ENCODE measurements at places on chromosomes 4 and X.

DNA sequence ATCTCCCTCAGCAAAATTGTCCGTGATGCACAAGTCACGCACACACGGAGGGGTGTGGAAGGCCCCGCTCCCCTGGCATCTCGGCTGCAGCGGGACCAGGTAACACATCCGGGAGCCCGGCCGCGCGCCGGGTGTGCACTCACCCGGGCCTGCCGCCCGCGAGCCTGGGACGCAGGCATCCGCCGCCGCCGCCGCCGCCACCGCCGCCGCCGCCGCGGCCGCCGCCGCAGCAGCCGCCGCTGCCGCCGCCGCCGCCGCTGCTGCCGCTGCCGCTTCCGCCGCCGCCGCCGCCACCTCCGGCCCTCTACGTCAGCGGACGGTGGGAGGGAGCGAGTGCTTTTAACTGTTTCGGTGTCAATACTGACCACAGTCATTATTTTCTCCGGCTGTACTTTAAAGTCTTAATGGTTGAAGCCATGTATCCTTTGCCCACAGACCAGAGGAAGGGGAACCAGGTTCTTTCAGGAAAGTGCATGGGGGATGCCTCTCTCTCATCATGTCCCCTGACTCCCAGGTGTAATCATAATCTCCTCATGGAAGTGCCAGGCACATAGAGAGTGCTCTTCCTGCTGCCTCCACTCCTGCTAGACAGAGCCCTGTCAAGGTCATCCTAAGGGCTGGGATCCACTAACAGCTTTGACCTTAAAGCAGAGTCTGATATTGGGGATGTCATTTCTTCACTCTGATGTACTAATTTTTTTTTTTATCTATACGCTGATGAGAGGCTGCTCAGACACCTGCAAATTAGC is 38.0 kb downstream of the MAGEE2 start:
- DNase-seq: peak; percentile 28

DNA sequence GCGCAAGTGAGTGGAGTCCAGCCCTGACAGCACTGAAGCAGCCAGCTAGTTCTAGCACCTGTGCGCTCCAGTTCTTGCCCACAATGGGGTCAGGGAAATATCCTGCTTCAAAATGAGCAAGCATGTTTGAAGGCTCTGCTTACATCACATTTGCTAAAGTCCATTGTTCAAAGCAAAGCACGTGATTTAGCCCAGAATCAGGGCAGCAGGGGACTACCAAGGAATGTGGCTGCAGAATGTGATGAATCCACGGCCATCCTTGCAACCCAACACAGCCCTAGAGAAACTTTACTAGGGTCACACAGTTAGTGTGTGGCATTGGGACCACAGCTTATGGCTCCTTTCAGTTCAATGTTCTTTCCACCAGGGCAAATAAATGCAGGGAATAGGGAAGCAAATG is 47.3 kb upstream of the SMIM31 start:
- DNase-seq: no peak

GRCh38 chrX:16082470-16083085 is 40.8 kb upstream of the GRPR start:
- no peak for DNase-seq

GRCh38 chrX:19811807-19812604 is 75.4 kb downstream of the SH3KBP1 start:
- DNase-seq: no peak

- no peak for DNase-seq
Measured at GRCh38 chr4:54668014-54668611, 10.4 kb downstream of the KIT start.

DNA sequence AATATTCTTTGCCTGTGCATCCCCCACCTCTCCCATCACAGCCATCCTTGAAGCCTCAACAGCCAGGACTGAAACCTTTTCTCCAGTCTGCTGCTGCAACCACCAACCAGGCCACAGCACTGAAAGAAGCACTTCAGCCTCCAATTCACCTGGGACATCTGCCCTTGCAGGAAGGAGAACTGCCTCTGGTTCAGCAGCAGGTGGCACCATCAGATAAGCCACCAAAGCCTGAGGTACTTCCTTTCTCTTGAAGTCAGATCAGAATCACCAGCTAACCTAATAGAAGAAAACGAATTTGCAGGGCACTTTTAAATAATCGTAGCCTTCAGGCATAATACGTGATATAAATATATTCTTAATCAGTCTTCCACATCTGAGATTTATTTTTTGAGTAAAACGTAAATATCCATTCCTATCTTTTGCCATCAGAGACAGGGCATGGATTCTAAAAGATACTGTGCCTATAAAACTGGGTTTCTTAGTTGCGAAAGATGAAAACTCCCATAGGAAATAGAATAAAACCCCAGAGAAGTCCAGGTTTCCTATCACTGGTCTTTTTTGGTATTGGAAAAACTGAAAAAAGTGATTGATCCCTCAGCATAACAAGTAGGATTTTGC is 9.5 kb downstream of the AMBN start:
- peak; percentile 80 for DNase-seq

DNA sequence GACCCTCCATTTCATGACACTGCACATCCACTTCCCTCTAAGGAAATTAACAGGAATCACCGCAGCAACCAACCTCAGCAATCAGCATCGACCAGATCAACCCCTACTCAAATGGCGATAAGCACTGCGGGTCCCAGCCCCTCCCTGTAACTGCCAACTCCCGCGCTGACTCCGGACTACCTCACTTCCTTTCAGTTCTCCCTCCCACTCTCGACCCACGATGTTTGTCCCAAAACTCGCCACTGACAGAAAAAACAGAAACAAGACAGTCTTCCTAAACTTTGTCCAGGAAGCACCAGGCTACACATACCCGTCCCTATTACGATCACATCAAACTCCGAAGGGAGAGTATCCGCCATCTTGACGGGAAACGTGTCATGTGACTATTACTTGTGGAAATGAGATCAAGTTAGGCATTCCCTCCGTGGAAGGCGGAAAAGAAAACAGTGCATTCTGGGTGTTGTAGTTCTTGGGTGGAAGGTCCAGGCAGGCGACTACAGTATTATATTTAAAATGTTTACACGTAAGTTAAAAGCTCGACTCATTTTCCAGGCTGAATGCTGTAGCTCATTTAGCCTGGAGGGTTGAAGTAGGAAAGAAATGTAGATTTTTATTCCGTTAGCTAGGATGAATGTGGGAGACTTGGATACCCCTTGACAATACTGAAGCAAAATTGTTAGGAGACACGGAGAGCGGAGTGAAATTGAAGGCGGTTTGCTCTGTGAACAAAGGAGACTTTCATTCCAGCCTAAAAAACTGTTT is at the start of gene CHM:
CHM (minus strand) TSS at position 385 of the 762 bp plus-strand sequence; CDS start at position 359, 26 bp downstream.
- DNase-seq: no peak

DNA sequence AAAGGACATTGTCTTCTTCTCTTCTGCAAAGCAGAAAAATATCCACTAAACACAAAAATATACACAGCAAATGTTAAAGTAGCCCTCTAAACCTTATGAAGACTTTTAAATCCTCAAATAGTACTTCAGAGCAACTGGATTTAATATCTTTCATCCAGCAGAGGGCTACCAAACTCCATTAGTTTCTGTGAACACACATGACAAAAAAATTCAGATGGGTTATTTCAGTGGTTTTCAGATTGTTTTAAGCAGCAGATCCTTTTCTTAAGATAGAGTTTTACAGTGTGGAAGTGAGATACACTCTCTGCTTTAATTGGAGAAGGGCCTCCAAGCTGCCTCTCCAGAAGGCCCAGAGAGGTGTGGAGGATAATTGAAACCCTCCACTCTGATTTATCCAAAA is 56.7 kb downstream of the ANK2 start:
- peak; percentile 35 for DNase-seq

DNA sequence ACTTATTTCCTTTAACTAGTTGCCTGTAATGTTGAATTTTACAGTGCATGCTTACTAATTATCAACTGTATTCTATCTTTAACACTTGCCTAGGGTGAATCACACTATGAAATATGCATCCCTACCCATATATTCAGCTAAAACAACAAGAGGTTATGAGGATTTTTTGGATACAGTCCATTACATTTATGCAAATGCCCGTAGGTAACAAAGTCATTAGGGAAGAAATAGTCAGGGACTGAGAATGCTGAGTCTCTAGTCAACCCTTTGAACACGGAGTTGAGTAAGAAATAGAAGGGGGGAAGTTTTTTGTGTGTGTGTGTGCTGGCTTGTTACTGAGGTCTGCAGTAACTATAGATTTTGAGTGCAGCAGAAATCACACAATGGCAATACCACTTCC is 26.1 kb upstream of the CBLL2 start:
- DNase-seq: no peak

DNA sequence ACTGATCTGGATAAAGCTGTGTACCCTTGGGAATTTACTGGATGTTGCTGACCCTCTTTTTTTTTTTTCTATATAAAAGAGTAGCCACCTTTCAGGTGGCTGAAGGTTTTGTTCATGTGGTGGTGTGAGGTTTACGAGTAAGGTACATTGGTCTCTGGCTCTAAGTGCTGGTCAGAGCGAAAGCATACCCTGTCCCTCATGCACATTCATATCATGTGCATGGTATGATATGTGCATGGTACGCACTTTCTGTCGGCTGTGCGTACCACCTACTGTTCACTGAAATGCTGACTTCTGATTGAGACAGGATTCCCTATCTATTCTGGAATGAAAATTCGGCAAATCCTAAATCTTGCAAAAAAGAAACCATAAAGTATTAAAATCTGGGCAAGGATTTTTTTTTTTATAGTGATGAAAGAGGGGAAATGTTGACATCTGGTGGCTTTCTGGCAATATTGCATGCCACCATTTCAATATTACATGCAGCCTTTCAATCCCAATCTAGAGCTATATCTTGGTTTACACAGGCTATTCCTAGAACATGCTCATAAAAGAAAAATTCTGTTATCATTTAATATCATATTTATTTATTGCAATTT is 32.8 kb downstream of the FAM149A start:
- no peak for DNase-seq

- no peak for DNase-seq
Measured at GRCh38 chrX:115324194-115324593, 34.7 kb downstream of the LUZP4 start.

- DNase-seq: no peak
Measured at GRCh38 chr4:24363751-24364150, 220.6 kb downstream of the DHX15 start.

DNA sequence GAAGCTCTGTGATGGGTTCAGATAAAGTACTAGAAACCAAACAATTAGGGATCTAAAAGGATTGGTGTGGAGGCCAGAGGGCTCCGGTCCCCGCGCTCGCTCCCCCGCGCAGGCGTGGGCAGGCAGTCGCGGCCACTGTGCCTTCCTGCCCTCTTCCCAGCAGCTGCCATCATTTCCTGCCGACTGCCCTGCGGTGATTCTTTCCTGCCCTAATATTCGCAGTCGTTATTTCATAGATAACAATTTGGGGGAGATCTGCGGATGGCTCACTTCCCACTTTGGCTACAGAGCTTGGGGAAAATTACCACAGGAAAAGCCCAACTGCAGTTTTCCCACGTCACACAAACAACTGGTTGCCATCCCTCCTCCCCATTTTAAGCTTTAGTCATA is 2.2 kb downstream of the GRIA2 start:
- DNase-seq: no peak

GRCh38 chr4:121071640-121072223 is 603 bp downstream of the NDNF start:
- no peak for DNase-seq

DNA sequence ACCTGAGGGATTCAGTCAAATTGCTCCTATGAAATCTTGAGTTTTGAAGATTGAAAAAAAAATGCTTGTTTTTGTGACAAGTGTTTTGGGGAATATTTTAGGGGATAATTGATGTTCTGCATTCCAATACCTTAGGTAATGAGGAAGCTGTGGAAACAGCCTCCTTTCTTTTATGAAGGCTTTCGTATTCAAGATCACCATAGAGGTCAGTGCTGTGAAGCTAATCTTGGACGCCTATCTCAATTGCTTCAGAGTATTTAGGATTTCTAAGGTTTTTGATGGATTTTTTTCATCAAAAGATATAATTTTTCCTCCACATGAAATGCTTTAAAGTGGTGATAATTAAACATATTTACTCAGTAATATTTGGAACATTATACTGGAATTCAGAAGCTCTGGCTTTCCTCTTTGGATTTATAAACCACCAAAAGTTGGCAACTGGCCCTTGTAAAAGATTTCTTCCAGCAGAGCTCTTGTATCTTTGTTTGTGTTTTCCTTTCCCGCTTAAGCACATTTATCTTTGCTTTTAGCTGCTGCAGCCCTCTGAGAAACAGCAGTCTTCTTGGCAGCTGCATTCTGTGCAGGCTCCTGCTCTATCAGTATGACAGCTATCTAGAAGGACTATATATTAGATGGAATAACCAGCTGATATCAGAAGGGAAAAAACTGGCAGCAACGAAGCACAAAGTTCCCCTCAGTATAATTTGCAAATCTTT is 63.7 kb downstream of the HMGB2 start:
- no peak for DNase-seq

DNA sequence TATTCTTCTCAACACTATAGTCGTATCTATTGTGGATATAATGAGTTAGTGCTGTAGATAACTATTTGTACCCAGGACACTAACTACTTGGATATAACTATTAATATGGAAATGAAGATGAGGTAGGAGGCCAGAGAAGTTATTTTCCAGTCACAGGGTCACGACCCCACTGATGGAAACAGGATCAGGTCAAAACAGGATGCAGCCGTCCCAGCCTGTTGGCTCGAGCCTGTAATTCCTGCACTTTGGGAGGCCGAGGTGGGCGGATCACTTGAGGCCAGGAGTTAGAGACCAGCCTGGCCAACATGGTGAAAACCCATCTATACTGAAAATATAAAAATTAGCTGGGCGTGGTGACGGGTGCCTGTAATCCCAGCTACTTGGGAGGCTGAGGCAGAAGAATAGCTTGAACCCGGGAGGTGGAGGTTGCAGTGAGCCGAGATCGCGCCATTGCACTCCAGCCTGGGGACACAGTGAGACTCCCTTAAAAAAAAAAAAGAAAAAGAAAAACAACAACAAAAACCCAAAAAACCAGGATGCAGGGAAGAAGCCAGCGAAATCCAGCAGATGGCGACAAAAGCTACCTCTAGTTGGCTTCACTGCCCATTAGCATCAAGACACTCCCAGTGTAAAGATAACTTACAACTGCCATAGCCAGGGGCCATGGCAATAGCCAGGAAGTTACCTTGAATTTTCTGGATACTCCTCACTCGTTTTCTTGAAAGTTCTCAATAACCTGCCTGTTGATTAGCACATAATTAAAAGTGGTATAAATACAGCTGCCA is 37.9 kb upstream of the NKAP start:
- peak; percentile 28 for DNase-seq

- DNase-seq: peak; percentile 50
Measured at GRCh38 chr4:145609481-145610427, 9.4 kb upstream of the MMAA start.

DNA sequence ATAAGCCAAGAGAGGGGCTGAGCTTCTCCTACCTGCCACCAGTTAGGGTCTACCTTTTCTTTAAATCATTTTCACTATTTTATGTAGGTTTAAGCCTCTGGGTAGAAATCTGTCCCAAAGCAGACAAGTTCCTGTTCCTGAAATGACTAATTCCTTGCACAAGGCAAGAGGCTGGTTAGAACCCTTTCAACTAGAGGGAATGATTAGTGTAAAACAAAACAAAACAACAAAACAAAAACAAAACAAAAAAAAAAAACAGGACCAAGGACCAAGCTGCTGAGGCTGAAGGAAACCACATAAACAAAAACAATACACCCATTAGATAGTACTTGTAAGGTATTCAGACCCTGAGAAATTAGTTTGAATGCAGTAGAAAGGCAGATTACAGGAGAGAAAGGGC is 62.7 kb downstream of the MAML3 start:
- DNase-seq: no peak

Measured in NCI-H345 (cell line).